ENCODE measurements at places on chromosomes 2 and 18.
A peak's percentile ranks its signal among the peaks of the same experiment; 100 is the strongest.

GRCh38 chr18:23938043-23938756 is 76.4 kb upstream of the TTC39C start:
- no peak for DNase-seq

DNA sequence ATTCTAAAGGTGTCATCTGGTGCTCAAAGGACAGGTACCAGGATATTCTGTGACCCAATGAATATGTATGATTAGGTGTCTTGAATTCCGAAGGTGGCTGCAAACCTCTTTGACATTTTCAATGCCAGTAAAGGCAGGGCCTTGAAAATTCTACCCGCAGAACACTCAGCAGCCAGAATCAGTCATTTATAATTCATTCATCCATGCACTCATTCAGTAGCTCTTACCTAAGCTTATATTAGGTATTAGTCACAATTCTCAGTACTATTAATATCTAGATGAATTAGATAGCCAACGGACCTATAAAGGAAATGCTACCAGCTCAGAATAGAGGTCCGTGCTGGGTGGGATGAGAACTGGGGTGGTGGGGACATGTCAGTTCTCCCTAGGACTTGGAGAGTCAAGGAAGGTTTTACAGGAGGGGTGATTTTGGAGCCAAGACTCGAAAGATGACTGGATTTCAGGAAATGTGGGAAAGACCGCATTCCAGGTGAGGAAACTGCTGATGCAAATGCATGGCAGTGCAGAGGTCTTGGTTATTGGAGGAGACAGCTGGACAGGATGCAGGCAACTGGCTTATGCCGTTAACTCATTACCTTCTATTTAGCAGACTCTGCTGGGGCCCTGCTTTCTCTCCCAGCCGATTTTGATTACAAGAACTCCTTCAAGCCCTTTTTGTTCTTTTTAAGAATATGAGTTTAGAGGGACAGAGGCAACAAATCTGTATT is 7.2 kb downstream of the TRIB2 start:
- DNase-seq = no peak

- DNase-seq = peak; percentile 33
Observed at GRCh38 chr18:36179562-36180355, 7.5 kb upstream of the MOCOS start.

- no peak for DNase-seq
Observed at GRCh38 chr2:126942427-126943203, 43.9 kb downstream of the TEX51 start.

GRCh38 chr2:238948765-238949641 is 101.1 kb downstream of the TWIST2 start:
- no peak for DNase-seq

DNA sequence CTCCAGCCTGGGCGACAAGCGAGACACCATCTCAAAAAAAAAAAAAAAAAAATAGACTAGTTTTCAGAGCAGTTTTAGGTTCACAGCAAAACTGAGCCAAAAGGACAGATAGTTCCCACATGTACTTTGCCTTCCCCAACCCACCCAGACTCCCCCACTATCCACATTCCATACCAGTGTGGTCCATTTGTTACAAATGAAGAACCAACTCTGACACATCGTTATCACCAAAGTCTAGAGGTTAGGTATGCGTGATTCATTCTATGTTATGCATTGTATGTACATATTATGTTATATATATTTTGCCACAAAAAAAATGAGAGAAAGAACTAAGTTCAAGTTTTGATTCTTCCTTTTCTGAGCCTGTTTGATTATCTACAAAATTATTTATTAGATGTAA is 3.5 kb downstream of the DUSP11 start:
- no peak for DNase-seq

- DNase-seq = no peak
Observed at GRCh38 chr2:196159221-196159892, 12.0 kb downstream of the STK17B start.
